ENCODE measurements at places on chromosomes 16 and 17.

DNA sequence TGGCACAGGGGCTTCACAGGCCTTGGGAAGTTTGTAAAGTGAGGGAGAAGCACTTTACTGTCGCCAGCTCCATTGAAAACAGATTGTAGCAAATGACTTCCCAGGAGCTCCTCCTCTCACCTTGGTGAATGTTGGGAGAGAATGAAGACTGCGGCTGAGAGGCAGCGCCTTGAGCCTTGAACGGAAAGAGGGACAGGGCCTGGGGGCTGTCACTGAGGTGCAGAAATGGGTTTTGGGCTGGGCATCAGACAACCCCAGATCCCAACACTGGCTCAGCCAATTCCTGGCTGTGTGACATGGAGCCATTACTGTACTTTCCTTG is 603 bp upstream of the MRTFB start:
- DNase-seq, result no peak

GRCh38 chr16:8182761-8183160 is 407.6 kb downstream of the TMEM114 start:
- DNase-seq, result no peak

DNA sequence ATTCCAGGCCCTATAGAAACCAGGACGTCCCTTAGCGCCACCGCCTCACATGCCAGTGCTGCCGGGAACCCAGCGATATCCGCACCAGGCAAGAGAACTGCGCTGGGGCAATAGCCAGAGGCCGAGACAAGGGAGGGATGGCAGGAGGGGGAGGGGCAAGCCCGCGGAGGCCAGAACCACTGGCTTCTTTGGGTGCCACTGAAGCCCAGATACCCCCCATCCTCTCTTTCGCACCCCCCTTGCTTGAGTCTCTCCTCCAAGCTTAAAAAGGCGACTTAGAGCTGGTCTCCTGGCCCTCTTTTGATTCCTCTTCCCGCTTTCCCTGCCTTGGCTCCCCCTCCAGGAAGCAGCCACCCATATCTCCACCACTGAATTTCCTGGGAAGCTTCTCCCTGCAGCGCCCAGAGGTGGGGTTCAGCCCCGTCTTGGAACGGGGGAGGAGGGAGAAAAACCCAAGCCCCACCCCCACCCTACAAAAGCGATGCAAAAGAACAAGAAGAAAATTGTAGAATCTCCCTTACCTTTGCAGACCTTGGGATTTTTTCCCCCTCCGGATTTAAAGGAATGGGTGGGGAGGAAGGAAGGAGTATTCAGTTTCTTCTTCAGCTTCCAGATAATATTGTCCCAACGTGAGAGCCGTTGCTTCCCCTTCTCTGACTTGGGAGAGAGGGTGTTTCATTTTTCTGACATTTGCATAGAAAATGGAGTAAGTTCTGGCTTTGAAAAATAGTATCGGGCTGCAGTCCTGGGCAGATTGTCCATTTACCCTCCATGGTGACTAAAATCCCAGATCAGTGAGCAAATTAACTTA is 622 bp downstream of the HOXB6 start:
- no peak for DNase-seq

DNA sequence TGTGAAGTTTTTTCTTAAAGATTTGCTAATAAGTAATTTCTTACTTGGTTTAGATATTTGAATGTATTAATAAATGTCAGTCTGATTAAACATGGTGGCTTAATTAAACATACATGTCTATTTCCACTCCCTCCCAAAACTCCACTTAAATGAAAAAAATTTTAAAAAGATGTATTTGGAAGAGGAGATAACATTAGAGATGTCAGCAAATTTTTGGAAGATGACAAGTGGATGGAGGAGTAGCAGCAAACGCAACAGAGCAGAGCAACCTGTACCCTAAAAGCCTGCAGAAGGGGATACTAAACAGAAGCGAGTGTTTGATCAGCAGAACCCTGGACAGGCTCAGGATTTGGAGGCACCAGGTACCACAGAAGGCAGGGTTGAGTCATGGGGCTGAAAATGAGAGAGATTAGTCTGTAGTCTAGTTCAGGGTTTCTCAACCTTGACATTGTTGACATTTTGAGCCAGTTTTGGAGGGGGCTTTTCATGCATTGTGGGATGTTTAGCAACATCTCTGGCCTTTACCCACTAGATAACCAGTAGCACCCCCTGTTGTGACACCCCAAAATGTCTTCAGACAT is 17.8 kb downstream of the LUC7L3 start:
- no peak for DNase-seq

DNA sequence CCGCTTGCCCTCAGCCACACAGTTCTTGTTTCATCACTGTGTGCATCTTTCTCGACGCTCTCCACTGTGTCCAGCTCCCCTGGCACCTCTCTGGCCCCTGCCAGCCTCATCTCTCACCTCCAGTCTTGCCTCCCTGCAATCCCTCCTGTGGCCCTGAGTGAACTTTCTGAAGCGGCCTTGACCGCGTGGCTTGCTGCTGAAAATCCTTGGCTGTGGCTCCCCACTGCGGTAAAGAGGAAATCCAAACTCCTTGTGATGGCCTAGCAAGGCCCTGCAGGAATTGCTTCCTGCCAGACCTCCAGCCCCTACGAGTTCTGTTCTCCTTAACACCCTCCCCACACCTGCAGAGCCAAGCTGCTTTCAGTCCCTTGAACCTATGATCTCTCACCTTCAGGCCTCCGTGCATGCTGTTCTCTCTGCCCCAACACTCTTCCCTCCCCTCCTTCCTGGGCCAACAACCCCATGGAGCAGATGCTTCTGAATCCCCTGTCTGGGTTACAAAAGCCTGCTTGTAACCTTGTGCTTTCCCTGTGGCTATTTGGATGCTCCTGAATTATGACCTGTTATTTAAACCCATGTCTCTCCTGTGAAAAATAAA is 33.6 kb upstream of the BRD7 start:
- DNase-seq, result no peak

- DNase-seq, result no peak
These were observed 118.5 kb upstream of the ZNF267 start for GRCh38 chr16:31754998-31755615.

- DNase-seq, result no peak
These were observed 53.2 kb upstream of the TRAP1 start for GRCh38 chr16:3770530-3770929.

Data from activated CD4-positive, alpha-beta T cell treated with anti-CD3 and anti-CD28 coated beads, Interleukin-2, amount 50 U/mL, for 24 hours (primary cell).